Left forelimb (tissue), 1 donor: ENCODE measurements at places on chromosomes 13 and 19.

DNA sequence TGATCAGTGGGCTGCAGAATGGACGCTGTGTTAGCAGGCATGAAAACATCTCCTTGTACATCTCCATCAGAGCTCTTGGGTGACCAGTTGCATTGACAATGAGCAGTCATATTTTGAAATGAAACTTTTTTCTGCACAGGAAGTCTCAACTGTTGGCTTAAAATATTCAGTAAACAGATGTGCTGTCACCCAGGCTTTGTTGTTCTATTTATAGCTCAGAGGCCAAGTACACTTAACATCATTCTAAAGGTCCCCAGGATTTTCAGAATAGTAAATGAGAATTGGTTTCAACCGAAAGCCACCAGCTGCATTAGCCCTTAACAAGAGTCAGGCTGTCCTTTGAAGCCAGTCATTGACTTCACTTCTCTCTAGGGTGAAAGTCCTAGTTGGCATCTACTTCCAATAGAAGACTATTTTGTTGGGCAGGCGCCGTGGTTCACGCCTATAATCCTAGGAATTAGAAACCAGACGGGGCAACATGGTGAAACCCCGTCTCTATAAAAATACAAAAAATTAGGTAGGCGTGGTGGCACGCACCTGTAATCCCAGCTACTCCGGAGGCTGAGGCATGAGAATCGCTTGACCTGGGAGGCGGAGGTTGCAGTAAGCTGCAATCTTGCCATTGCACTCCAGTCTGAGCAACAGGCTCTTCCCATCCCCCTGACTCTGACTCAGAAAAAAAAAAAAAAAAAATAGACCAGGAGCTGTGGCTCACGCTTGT is 7.9 kb upstream of the PDE4A start:
- no peak for DNase-seq

- DNase-seq = no peak
These were observed 378.9 kb downstream of the SLITRK1 start for GRCh38 chr13:83503424-83503823.

DNA sequence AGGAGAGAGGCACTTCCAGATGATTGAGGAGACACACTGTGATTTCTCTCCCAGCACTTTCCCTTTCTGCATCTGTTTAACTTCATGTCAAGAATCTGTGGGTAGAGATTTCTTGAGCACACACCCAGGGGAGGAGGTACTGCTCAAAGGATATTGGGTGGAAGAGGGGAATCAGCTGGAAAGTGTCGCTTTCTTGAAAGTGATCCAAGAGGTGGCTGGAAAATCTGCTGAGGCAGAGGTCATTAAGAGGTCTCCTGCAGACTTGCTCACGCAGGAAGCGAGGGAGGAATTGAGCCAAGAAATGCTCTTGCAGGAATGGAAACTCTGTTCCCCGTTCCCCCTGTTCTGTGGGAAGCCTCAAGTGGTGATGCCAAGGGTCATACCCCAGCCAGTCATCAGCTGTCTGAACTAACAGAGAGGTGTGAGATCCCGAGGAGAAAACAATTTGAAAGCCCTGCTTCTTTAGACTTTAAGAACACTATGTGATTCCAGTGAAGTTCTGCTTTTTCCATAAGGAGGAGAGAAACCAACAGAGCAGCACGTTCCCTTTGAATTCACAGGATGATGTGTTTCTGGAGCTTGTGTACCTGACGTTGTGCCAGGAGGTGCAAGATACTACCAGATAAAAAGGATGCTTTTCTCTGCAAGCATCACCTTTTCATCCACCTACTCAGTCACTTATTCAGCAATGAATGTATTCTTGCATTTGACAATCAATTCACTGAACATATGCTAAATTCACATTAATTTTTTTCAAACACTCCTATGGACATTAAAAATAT is 163.4 kb upstream of the GPR12 start:
- peak; percentile 42 for DNase-seq

GRCh38 chr19:32638625-32639024 is 36.4 kb downstream of the ANKRD27 start:
- DNase-seq = no peak

DNA sequence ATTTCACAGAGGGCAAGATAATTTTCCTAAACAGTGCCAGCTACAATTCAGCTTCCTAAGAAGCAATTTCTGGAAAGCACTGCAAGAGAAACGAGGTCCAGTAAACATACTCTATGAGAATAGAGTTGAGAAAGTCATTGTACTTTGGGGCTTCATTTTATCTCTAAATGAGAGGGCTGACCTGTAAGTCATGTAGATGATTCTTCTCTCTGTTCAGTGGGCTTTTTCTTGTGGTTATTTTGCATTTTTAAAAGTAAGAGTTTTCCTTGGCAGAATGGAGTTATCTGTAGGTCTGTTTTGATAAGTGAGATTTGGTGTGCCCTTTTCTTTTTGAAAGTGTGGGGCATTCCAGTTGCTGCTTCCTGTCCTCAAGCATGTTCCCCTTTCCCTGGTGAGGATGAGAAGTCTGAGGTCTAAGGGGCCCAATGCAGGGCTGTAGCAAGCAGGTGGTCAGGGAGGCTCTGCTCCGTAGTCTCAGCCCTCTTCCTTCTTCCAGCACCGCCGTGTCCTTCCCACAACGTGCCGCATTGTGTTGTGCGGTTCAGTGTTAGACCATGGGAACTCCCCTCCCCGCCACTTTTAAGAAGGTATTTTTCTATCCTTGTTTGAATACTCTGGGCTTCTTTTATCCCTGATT is 86.3 kb downstream of the ARHGEF7 start:
- DNase-seq = no peak

GRCh38 chr19:27955485-27956480 is 1257.2 kb downstream of the UQCRFS1 start:
- DNase-seq = no peak
